Stimulated activated naive CD4-positive, alpha-beta T cell (primary cell): ENCODE measurements at places on chromosomes 13 and 19.

DNA sequence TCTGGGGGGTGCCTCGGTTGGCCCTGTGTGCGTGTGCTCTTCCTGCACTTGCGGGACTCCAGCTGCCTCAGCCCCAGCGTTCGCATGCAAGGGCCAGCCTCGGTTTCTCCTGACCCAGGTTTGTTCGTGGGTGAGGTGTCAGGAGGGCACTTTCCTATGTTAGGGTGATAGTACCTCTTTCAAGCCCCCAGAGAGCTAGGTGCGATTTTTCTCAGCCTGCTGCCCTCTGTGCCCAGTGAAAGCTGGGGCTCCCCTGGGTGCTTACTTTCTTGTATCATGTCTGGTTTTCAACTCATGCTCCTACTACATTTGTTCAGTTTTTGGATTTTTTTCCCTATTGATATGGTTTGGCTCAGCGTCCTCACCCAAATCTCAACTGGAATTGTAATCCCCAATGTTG, 289.2 kb downstream of the TEX29 start:
- no peak for DNase-seq

GRCh38 chr13:34103854-34104253, 285.9 kb downstream of the RFC3 start:
- DNase-seq, result no peak

- DNase-seq, result no peak
These were observed 113.0 kb upstream of the ARGLU1 start for GRCh38 chr13:106680796-106681472.

- DNase-seq, result no peak
These were observed 431.3 kb downstream of the SLITRK6 start for GRCh38 chr13:85367887-85368286.

- no peak for DNase-seq
These were observed 225.8 kb downstream of the GGACT start for GRCh38 chr13:100362781-100363180.

DNA sequence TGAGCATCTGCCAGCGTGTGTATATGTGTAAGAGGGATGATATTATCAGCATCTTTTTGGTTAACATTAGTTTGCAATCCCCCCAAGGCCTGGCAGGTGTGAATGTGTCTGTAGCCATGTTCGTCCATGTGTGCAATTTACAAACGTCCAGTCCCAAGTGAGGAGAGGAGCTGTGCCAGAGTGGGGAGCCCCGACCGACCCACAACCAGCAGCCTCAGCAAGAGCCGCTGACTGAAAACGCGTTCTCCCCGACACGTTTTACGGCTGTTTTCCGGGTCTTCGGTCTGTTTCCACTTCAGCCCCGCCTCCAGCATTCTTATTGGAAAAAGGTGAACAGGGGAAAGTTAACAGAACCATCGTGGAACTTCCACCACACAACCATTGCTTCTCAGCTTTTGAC, 119.1 kb upstream of the SOX1 start:
- DNase-seq, result no peak

DNA sequence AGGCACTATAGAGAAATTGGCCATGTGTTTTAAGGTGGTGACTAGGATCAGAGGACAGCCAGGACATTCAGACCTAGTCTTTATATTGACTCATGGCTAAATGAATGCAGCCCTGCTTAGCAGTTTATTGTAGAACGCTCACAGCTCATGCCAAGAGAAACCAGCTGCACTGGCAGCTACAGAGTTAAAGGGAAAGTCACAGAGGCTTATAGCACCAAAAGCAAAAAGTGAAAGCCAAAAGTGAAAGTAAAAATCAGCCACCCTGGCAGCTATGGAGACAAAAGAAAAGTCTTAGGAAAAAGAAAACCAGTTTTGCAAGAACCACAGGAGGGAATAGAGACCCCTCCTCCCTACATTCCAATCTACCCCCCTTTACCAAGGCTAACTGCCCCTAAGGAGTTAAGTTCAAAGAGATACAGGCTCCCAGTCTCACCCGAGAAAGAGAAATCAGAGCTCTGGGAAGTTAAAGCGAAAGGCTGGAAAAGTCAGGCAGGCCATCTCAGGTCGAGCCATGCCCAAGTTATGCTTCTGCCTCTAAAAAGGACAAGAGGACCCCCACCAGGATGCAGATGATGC, 99.0 kb downstream of the ZNF429 start:
- DNase-seq, result no peak

DNA sequence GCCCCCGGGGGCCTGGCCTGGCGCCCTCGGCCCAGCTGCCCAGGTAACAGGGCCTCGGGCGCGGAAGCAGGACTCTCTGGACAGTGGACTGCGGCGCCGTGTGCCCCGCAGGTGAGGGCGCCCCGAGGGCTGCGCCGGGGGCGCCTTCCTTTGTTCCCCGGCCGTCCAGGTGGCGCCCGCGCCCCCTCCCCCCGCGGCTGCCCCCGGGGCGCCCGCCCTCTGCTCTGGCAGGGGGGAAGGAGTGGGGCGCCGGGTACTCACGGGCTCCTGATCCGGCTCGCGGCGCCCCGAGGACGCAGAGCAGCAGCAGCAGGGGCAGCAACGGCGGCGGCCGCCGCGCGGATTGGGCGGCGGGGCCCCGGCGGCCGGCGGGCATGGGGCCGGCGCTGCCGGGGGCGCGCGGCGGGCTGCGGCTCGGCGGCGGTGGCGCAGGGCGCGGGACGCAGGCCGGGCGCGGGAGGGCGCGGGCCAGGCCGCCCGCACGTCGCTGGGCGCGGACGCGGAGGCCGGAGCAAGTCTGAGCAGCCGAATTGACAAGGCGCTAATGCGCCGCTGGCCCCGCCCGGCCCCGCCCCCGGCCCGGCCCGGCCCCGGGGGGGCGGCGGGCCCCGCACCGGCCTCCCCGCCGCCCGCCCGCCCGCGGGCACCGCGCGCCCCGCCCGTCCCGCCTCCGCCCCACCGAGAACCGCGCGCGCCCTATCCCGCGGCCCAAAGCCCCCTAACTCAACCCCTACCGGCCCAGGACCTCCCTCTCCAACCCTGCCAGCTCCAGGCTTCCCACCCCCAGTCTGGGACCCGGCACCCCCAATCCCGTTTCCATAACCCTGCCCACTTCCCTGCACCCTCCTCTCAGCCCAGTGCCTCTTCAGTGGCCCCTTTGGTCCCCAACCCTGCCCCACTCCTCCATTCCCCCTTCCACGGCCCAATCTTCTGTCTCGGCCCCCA, at the start of gene CRLF1:
Gene CRLF1 (minus strand): TSS at position 519 of the 945 bp plus-strand sequence. CDS start 143 bp downstream, at position 376.
- DNase-seq, result no peak

GRCh38 chr19:55173714-55174409, 6.2 kb downstream of the SYT5 start:
- DNase-seq, result peak; percentile 20

GRCh38 chr13:30892966-30893365, 13.1 kb upstream of the MEDAG start:
- no peak for DNase-seq

- no peak for DNase-seq
These were observed 9.5 kb upstream of the LILRB4 start for GRCh38 chr19:54653181-54653809.

- DNase-seq, result no peak
These were observed 148.3 kb downstream of the MYO16 start for GRCh38 chr13:108777421-108778420.

- peak; percentile 39 for DNase-seq
These were observed 27.7 kb downstream of the MEIS3 start for GRCh38 chr19:47391510-47392223.

GRCh38 chr19:14782626-14783409, 4.5 kb upstream of the ADGRE2 start:
- no peak for DNase-seq

DNA sequence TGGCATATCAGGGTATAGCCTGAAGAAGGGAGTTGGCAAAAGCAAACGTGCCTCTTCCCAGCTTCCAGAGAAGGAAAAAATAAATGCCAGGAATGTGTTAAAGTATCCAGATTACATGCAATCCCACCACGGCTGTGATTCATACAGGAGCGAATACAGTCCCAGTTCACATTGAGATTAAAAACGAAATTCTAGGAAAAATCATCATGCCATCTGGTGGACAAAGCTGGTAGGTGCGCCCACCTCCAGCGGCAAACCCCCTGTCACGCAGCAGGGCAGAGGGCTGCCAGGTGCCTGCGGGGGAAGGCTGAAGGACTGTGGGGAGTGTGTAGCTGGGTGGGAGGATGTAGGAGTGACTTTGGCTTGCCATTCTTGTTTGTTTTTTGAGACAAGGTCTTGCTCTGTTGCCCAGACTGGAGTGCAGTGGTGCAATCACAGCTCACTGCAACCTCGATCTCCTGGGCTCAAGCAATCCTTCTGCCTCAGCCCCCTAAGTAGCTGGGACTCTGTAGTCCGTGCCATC, 6.4 kb upstream of the DMWD start:
- DNase-seq, result peak; percentile 50

- DNase-seq, result no peak
These were observed 238.0 kb downstream of the POSTN start for GRCh38 chr13:37360556-37360955.

- no peak for DNase-seq
These were observed 3.3 kb downstream of the FCER2 start for GRCh38 chr19:7698583-7698982.

DNA sequence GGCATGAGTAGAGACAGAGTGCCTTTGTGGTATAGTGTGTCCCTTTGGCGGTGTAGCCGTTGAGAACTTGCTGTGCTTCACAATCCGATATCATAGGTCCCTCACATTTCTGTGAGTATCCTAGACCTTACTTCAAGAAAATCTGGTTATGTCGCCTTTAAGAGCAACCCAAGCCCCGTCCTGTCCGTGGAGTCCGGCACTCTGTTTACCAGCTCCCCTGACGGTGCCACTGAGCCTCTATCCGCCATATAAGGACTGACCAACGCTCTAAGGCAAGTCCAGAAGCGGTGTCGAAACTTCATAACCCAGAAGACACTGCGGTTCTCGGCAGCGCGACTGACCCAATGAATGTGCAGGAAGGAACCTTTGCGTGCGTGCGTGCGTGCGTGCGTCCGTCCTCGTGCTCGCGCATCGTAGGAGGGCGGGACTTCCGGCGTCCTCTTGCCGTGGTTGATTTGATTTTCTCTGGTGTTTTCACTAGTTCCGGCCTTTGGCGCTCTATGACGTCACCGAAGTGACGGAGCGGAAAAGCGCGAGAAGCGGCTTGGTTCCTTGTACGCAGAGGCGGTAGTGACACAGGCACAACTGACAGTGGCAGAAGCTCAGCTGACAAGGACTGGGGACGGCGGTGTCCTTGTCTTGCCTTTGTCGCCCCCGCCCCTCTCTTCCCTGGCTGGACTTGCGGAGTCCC, at the start of the genes TRAPPC2B and ZNF547:
Gene TRAPPC2B (plus strand): TSS at position 555 of the 691 bp plus-strand sequence. CDS start 1,283 bp downstream, outside the sequence.
Gene ZNF547 (plus strand): TSS at position 555 of the 691 bp plus-strand sequence. CDS start 5,005 bp downstream, outside the sequence.
- DNase-seq, result peak; percentile 97

DNA sequence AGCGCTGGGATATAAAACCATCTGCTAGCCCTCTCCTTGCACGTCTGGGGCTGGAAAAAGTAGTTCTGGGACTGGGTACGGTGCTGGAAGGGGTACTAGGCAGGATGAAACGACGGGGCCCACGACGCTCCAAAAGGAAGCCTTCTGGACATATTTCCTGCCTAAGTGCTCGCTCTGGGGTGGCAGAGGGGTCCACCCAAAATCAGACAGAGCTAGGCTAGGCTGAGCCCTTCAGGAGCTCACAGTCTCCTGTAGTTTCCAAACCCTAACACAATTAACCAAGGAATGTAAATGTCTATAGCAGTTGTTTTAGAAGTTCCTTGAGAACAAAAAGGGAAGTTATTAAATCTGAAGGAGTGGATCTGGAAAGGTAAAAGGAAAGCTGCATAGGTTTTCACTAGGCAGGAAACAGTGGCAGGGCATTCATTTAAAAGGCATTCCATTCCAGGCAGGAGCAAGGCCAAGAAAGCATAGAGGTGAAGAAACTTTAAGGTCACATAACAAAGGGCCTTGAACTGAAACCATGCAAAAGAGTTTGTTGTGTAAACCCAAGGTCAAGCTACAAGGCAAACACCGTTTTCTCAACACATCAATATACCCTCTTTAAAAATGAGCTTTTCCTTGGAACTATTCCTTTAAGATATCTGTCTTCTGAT, 634 bp upstream of the DIAPH3 start:
- no peak for DNase-seq

DNA sequence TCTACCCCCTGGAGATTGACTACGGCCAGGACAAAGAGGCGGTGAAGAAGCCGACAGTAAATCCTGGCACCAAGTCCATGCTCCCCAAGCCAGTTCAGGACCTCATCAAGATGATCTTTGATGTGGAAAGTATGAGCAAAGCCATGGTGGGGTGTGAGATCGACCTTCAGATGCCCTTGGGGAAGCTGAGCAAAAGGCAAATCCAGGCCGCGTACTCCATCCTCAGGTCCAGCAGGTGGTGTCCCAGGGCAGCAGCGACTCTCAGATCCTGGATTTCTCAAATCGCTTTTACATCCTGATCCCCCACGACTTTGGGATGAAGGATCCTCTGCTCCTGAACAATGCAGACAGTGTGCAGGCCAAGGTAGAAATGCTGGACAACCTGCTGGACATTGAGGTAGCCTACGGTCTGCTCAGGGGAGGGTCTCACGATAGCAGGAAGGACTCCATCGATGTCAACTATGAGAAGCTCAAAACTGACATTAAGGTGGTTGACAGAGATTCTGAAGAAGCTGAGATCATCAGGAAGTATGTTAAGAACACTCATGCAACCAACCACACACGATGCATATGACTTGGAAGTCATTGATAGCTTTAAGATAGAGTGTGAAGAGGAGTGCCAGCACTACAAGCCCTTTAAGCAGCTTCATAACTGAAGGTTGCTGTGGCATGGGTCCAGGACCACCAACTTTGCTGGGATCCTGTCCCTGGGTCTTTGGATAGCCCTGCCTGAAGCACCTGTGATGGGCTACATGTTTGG, 24.0 kb upstream of the ANKRD10 start:
- no peak for DNase-seq

GRCh38 chr19:17775245-17775927, 19.6 kb upstream of the B3GNT3 start:
- DNase-seq, result peak; percentile 14

GRCh38 chr19:30092721-30093569, 150.9 kb downstream of the URI1 start:
- DNase-seq, result no peak

DNA sequence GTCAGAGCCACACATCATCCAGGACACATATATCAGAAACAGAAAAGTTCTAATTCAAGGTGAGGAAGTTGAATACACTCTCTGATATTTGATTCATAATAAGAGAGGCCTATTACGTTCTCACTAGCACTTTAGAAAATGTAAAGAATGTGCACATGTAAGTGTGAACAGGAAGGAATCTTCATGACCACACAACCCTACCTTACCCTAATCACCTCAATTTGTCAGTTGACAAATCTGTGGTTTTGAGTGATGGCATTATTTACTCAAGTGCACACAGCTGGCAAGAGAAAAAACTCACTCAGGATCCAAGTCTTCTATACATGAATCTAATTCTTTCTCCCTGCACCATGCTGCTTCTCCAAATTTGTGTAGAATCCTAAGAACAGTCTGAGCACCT, 445.8 kb downstream of the SUCLA2 start:
- no peak for DNase-seq

- DNase-seq, result no peak
These were observed 19.0 kb downstream of the LYL1 start for GRCh38 chr19:13083627-13084026.

- DNase-seq, result no peak
These were observed 152.0 kb downstream of the NUFIP1 start for GRCh38 chr13:44837250-44837649.

- no peak for DNase-seq
These were observed 14.2 kb downstream of the OR7A17 start for GRCh38 chr19:14871619-14872230.
